Left ventricle myocardium inferior (tissue), 1 donor: ENCODE measurements at places on chromosomes 3 and 15. TPM values are rescaled to one million over a fixed set of nuclear protein-coding genes. Genes with fewer than 3 reads are reported as not detected.

Gene FSIP1
- 1.2 TPM for total RNA-seq

Gene KIF15
- 0.85 TPM for total RNA-seq

Gene WNT7A
- total RNA-seq, result not detected

Gene DNAH12
- 0.16 TPM for total RNA-seq

Gene NUP210
- total RNA-seq, result 2.8 TPM

Gene CEMIP
- 0.44 TPM for total RNA-seq

Gene SLC38A3
- 10.4 TPM for total RNA-seq

Gene IGSF10
- total RNA-seq, result 3.1 TPM
